Mammary microvascular endothelial cell (primary cell): ENCODE measurements at places on chromosomes 12 and 14. TPM values are rescaled to one million over a fixed set of nuclear protein-coding genes. Genes with fewer than 3 reads are reported as not detected.

The FGD6 gene
- total RNA-seq, result 7.9 and 8.0 TPM in 2 replicates

The ACOT6 gene
- not detected in 2 replicates for total RNA-seq

The FGF23 gene
- total RNA-seq, result not detected in 2 replicates

The SLC8A3 gene
- total RNA-seq, result not detected in 2 replicates

The ASCL4 gene
- total RNA-seq, result not detected in 2 replicates

The KCNC2 gene
- not detected in 2 replicates for total RNA-seq

The SNX6 gene
- total RNA-seq, result 222 and 234 TPM in 2 replicates

The NPFF gene
- not detected in 2 replicates for total RNA-seq

The MYL2 gene
- 2.1 and 5.0 TPM in 2 replicates for total RNA-seq

The MIP gene
- not detected in 2 replicates for total RNA-seq

The TAS2R10 gene
- total RNA-seq, result 0.13 TPM in 1 of 2 replicates, not detected in the other

The TAS2R7 gene
- not detected in 2 replicates for total RNA-seq

The SERPINA9 gene
- not detected in 2 replicates for total RNA-seq

The NGB gene
- total RNA-seq, result not detected in 2 replicates

The HOXC10 gene
- not detected in 2 replicates for total RNA-seq

The PIANP gene
- total RNA-seq, result not detected in 2 replicates

The LBHD2 gene
- not detected in 2 replicates for total RNA-seq

The LAG3 gene
- total RNA-seq, result 0.13 TPM in 1 of 2 replicates, not detected in the other
